ENCODE measurements at places on chromosomes 12 and 14.

- DNase-seq: no peak
Observed at GRCh38 chr14:30195941-30196340, 268.3 kb upstream of the PRKD1 start.

DNA sequence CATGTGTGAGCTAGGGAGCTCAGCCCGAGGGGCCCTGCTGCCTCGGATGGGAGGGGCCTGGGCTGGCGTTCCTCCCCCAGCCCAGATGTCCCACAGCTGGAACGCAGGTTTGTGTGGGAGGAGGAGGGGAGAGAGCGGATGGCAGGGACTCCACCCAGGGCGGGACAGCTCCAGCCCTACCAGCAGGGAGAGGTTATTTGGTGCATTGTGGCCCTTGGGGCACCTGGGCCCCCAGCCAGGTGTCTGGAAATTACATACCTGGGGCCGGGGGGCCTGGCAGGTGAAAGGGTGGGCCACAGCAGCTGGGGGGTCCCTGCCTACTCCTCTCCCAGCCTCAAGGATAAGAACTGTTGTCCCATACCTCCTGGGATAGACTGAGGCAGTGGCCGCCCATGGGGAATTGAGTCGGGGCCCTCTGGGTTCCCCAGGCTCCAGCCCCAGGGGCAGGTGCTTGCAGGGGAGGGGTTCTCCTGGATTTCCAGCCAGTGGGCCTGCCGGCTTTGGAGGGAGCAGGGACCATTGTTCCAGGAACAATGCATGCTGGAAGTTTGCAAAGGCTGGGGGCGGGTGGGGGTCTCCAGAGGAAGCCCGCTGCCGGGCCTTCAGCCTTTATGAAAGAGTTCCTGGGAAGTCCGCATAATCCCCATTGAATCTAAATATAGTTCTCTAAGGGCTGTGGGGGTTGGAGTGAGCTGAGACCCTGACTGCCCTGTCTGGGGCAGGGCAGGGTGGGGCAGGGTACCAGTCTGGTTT is 1.2 kb downstream of the KIF26A start:
- DNase-seq: no peak

GRCh38 chr12:58668871-58669270 is 251.4 kb downstream of the LRIG3 start:
- no peak for DNase-seq

DNA sequence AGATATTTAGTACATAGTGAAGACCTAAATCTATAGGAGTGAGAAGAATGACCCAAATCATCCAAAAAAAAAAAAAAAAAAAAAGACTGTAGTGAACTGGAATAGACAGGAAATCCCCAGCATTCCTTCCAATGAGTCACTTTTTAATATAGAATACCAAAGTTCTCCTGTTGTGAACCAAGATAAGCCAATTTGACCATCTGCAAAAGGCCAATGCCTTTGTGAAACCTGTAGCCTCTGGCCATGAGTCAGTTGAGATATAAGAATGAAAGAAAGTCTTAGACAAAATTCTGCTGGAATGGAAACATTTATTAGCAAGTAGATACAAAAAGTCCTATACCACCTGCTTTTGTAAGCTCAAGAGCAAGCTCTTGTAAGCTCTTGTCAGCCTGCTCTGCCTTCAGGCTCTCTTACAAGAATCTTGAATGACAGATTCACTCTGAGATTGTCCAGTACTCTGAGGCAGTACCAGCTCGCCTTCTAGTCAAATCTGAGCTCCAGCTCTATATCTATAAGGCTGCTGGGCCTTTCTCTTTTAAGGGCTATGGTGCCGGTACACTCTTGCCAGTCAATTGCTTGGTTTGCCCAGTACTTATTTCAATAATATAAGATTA is 243.0 kb upstream of the TMTC1 start:
- no peak for DNase-seq
